NCI-H1092 (cell line): ENCODE measurements at places on chromosomes 2 and 18.

DNA sequence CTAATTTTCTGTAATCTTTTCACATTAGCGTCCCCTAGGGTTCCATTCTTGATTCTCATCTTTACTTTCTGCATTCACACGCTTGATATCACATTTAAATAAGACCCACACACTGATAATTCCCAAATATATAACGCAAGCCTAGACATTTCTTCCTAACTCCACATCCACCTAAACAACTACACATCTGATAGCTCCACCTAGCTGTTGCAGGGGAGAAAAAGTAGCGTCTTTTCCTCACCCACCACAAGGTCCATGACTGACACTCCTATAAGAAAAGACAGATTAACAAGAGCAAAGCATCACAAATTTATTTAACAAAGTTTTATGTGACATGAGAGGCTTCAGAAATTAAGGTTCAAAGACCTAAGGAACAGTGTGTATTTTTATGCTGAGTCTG, 862.2 kb upstream of the DDX18 start:
- DNase-seq: no peak

DNA sequence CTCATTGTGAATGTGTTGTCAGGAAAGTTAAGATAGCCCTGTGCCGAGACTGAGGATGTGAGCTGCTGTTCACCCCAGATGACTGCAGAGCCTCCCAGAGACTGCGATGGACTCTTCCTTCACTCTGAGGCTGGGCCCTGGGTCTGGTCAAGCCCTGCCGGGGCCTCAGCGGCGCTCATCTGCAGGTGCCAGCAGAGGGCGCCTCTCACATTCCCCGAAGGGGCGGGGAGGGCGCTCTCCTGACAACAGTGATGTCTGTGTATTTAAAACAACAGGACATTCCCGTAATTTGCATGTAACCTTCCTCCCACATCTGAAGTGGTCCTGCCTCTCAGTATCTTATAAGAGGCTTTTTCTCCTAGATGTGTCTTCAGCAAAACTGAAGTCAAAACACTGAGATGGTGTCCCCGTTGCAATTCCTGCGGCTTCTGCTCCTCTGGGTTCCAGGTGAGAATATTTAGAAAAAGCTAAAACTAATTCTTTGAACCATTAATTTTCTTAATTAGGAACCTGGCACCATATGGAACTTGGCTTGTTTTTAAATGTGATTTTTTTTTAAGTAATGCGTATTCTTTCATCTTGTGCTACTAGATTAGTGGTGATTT, 1377.9 kb downstream of the RPIA start:
- no peak for DNase-seq

- DNase-seq: no peak
Observed at GRCh38 chr2:38237311-38237710, 139.8 kb downstream of the ATL2 start.

DNA sequence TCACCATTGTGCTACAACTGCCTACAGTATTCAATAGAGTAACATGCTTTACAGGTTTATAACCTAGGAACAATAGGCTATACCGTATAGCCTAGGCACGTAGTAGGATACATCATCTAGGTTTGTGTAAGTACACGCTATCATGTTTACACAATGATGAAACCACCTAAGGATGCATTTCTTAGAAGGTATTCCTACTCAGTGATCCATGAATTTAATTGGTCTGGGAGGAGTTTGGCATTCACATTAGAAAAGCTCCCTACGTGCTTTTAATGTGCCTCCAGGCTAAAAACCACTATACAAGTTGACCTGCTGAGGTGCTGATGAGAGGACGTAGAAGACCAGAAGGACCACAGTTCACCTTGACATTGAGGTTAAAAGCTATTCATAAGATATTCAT, 154.5 kb upstream of the LRRTM1 start:
- DNase-seq: no peak

GRCh38 chr2:239706367-239706766, 305.5 kb upstream of the HDAC4 start:
- no peak for DNase-seq
